Epithelial cell of esophagus (primary cell): ENCODE measurements at places on chromosomes 4 and X.

GRCh38 chrX:56805399-56805798, 76.4 kb downstream of the NBDY start:
- DNase-seq: no peak

DNA sequence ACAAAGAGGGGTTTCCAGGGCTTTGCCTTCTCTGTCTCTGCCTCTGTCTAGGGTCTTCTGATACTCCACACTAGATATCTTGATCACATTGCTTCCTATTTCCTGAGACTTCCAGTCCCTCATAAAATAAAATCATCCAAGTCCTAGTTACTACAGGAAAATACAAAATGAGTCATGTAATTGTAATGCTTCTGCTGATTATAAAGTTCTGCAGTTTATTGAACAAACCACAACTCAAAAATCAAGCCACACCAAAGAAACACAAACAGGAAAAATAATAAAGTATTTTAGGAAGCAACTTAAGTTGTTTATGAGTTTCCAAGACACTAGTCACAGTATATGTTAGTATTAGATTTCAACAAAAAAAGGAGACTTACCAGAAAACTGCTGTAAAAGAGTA, 695.1 kb upstream of the GALNTL6 start:
- DNase-seq: no peak

DNA sequence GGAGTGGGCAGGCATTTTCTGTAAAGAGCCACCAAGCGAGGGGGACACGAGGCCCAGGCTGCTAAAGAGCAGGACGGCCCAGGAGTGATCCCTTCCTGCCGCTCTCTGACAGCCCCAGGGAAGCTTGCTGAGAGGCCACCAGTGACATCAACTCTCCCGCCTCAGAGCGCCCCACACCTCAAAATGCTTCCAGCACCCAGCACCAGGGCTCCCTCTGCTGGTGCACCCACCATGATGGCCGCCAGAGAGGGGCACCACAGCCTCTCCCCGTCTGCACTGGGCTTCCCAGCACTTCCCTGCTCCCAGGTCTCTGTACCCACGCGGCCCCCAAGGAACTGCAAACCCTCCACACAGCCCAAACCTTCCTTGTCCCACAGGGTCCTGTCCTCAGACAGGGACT, 40.4 kb downstream of the GAK start:
- no peak for DNase-seq

DNA sequence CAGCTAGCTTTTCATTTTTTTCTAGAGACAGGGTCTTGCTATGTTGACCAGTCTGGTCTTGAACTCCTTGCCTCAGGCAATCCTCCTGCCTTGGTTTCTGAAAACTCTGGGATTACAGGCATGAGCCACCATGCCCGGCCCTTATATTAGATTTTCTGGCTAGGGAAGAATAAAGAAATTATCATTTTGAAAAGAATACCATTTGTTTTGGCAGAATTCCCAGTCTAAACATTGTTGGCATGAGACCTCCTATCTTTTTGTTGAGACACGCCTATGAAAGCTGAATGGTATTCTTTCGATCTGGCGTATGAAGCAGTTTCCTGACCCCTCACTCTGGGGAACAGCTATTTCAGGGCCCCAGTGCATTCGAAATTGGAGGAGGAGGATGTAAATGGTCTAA, 107.0 kb downstream of the REPS2 start:
- DNase-seq: peak; percentile 47

DNA sequence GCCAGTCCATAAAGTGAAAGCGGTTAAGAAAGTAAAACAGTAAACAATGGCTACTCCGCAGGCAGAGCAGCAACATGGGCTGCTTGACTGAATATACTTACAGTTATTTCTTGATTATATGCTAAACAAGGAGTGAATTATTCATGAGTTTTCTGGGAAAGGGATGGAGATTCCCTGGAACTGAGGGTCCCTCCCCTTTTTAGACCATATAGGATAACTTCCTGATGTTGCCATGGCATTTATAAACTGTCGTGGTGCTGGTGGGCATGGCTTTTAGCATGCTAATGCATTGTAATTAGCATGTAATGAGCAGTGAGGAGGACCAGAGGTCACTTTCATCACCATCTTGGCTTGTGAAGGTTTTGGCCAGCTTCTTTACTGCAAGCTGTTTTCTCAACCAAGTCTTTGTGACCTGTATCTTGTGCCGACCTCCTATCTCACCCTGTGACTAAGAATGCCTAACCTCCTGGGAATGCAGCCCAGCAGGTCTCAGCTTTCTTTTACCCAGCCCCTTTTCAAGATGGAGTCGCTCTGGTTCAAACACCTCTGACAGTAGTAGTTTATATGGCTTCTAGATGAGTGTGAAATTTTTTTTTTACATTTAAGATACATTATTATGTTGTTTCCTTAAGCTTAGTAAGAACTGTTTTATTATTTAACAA, 514.8 kb upstream of the TENM3 start:
- DNase-seq: peak; percentile 43

- no peak for DNase-seq
These were observed 118.4 kb downstream of the FAM53A start for GRCh38 chr4:1565598-1566295.

GRCh38 chr4:25425361-25425760, 48.3 kb downstream of the ANAPC4 start:
- DNase-seq: no peak

DNA sequence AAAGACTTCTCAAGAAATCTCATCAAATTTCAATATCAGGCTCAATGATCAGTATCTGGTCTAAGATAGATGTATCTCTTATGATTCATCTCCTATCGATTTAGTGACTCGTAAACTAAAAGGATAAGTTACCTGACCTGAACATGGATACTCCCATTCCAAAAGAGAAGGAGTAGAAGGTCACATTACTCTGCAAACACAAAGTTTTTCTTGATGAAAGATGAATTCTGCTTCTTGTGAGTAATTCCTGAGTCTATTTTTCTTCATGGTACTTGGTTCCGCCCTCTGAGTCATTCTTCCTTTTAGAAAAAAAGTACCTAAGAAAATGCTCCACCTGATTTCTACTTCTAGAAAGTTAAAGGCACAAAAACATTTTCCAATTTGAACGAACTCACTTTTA, 223.1 kb upstream of the SLIT2 start:
- DNase-seq: peak; percentile 84

GRCh38 chrX:121407627-121408026, 360.2 kb downstream of the GLUD2 start:
- DNase-seq: no peak

GRCh38 chr4:55249476-55249875, 96.6 kb upstream of the SRD5A3 start:
- DNase-seq: no peak

DNA sequence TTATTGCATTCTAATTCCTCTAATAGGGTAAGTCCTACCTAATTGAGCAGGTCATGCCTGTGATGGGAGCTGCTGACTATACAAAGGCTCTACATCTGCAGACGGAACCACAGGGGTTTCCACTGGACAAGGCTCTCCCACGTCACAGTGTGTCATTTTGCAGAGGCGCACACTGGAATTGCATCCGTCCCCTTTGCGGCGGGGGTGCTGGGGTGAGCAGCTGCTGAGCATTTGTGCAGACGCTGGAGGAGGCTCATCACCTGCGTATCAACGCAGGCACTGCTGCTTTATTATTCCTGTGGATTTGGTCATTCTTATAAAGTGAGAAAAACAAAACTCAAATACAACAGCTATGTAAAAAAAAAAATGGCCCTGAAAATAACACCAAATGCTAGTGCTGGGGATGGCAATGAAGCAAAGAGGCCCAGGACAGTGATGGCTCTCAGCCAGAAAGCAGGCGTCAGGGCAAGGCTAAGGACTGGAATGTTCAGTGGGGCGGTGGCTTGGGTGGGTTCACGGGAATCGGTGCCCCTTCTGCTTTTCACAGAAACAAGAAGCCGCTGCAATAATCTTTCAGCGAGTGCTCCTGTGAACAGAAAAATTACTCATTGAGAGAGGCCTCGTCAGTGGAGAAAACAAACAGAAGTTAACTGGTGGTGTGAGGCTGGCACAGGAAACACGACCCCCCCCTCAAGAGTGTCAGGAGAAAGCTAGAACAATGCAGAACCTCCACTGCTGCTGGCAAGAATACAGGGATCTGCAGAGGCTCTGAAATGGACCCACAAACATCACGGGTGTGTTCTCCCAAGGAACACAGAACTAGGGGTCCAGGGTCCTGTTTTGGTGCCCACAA, 67.8 kb downstream of the GATB start:
- no peak for DNase-seq

- peak; percentile 66 for DNase-seq
These were observed 67.1 kb downstream of the PGRMC2 start for GRCh38 chr4:128220286-128221235.

GRCh38 chr4:3245676-3246075, 3.3 kb upstream of the MSANTD1 start:
- DNase-seq: no peak

GRCh38 chr4:2902126-2902525, 58.5 kb downstream of the ADD1 start:
- DNase-seq: no peak

- DNase-seq: no peak
These were observed 505.4 kb upstream of the PITX2 start for GRCh38 chr4:111128327-111128726.

GRCh38 chr4:87886083-87886482, 53.3 kb downstream of the MEPE start:
- no peak for DNase-seq

GRCh38 chr4:67556436-67556835, 2.1 kb upstream of the STAP1 start:
- no peak for DNase-seq

DNA sequence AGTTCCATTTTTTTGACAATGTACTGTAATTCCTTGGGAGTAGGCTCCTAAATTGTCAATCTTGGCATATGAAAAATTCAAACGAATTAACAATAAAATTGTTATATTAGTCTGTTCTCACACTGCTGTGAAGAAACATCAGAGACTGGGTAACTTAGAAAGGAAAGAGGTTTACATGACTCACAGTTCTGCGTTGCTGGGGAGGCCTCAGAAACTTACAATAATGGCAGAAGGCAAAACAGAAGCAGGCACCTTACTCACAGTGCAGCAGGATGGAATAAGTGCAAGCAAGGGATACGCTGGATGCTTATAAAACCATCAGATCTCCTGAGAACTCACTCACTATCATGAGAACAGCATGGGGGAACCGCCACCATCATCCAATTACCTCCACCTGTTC, 246.4 kb upstream of the TRAM1L1 start:
- peak; percentile 7 for DNase-seq

- no peak for DNase-seq
These were observed 502.6 kb upstream of the TECRL start for GRCh38 chr4:64911846-64912245.

DNA sequence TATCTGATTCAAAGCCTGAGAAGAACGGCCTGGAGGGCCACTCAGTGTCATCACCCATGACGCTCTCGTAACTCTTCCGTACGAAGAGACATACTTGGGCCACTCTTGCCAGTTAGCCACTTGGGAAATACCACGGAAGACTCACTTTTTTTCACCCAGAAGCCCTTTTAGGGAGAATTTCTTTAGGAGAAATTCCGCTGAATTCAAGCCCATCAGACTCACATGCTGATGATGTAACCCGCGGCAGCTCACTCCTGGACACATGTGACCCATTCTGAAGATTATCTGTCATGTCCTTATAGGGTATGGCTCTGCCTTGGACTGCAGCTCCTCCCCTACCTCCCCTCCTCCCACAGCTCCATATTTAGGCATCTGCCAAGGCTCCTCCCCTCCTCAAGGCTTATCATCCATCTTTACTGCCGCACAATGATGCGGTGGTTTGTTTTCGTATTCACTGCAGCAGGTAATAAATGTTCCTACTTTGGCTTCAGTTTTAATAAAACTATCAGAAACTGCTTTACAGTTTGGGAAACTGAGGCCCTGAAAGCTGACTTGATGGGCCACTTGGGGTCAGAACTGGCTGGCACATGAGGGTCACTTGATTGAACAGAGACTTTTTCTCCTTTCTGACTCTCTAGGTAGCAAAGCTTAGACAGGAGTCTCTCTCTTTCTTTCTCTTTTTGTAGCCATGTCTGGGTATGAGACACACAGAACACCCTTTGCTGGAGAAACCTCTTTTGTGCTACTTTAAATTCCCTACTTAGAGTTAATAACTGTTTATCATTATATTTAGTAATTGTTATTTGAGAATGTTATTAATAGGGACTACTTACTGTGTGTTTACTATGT, 42.1 kb downstream of the RHOH start:
- DNase-seq: no peak

DNA sequence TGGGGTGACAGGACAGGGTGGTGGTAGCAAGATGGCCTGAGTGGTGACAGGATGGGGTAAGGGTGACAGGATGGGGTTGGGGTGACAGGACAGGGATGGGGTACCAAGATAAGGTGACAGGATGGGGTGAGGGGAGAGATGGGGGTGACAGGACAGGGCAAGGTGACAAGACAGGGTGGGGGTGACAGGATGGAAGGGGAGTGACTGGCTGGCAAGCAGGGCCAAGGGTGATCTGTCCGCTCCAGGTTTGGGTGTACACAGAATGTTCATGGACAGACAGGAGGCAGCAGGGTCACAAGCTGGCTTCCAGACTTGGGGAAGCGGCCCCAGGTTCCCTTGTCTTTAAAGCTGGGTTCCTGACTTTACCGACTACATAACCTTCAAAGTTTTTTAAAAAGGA, 23.3 kb downstream of the RNF212 start:
- no peak for DNase-seq

GRCh38 chr4:84401701-84402306, 97.3 kb downstream of the NKX6-1 start:
- DNase-seq: no peak

DNA sequence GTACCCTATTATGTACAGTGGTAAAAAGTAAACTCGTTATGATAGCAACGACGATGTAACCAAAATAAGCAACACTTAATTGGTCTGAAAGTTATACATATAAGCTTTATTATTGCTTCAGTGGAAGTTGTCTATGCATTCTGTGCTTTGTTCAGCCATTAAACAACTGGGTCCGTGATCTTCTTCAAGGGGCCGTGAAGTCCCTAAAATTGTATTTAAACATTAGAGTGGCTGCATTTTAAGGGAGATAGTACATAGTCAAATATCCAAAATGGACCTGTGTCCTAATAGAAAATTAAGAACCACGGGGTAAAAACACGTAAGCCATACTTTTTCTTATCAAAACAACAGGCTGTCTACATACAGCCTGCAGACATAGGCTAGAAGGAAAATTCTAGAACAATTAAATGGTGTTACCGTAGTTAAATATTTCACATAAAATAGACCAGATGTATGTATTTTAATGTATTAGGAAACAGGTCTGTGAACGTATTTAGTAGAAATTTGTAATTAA, 2.1 kb downstream of the GUCY1A1 start:
- no peak for DNase-seq

DNA sequence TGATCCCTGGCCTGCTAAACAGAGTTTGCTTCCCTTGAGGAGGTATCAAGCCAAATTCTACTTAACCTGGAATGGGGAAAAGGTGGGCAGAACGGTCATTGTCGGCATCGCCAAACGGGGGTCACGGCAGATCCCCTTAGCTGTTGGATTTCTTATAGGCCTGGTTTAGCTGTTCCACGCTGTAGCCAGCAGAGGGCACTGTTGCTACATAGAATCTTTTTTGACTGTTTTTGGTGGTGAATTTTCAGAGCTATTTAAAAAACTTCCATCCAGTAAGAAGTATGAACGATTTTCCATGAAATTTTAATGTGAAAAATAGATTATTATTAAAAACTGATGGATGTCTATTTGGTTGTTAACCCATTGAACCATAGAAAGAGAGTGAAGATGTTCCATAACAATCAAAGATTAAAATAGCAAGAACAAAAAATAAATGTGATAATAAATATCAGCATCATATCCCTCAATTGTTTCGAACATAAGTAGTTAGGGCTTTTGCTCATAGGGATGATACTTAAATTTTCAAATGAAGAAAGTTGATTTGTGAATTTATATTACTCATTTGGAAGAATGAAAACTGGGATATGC, 56.6 kb downstream of the LINC00632 start:
- DNase-seq: peak; percentile 48
